NCI-H1417 treated with DMSO at 0.1 percent for 48 hours (cell line): ENCODE measurements at places on chromosomes 3 and 15.

- no peak for DNase-seq
Observed at GRCh38 chr3:121980450-121980796, 41.6 kb downstream of the ILDR1 start.

DNA sequence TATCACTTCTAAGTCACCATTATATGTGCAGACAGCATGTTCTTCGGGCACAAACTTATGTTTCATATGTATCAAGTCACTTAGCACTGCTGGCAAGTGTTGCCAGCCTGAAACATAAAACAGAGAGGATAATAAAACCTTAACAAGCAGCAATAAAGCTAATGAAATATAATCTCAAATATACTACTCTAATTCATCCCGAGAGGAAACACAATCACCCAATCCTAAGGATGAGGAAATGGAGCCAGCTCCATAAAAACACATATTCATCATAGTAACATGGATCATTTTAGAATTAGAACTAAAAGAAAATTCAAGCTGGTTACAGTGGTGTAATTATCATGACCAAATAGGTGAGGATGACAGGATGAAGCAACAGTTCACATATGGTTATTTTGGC, 1072.7 kb downstream of the EPHA3 start:
- no peak for DNase-seq

DNA sequence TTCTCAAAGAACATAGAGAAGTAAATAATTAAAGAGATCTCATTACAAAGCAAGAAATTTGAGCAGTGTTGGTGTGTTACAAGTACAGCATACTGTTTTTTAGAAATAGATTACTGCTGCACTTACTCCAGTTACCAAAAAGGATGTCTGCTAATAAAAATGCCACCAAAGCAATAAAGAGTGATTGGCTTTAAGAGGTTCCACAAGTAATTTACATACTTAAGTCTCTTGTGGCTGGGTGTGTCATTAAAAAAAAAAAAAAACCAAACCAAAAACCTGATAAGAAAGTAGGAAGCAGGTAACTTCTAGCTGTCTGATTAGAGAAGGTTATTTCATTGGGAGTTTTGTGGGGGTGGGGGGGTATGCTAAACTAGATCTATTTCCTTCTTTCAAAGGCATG, 15.2 kb downstream of the RAB11A start:
- no peak for DNase-seq

GRCh38 chr3:23356923-23357322, 153.8 kb downstream of the UBE2E2 start:
- DNase-seq, result no peak
